Stimulated activated CD4-positive, alpha-beta T cell treated with anti-CD3 and anti-CD28 coated beads, Interleukin-2, amount 100 ng/mL, for 48 hours (primary cell): ENCODE measurements at places on chromosomes 13 and 19.
A peak's percentile ranks its signal among the peaks of the same experiment; 100 is the strongest.

- DNase-seq = no peak
These were observed 1.3 kb downstream of the SHISA7 start for GRCh38 chr19:55441692-55442321.

GRCh38 chr13:19345158-19345557 is 163.5 kb upstream of the TUBA3C start:
- no peak for DNase-seq

DNA sequence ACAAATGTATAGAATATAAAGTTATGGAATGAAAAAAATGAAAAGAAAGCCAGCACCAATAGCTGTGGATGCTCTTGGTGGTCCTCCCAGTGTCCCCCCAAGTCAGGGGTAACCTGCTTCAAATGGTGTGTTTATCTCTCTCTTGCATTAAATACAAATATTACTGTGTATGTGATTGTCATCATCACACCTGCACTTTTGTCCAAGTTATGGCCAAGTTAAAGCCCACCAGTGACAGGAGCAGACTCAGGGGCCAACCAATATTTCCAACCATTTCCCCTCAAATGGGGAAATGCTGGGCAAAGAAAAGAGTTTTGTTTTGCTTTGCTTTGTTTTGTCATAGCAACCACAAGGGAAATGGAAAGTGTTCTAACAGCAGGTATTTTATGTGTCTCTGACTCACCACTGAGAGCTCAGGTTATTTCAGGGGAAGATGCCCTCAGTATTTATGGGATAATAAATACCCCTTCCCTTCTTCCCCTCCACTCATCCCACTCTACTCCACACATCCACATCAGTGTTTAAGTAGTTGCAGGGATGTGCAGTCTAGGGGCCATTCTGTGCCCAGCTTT is 133.6 kb downstream of the COL4A1 start:
- DNase-seq = no peak

- no peak for DNase-seq
These were observed 84.0 kb upstream of the GSX1 start for GRCh38 chr13:27708325-27708724.

DNA sequence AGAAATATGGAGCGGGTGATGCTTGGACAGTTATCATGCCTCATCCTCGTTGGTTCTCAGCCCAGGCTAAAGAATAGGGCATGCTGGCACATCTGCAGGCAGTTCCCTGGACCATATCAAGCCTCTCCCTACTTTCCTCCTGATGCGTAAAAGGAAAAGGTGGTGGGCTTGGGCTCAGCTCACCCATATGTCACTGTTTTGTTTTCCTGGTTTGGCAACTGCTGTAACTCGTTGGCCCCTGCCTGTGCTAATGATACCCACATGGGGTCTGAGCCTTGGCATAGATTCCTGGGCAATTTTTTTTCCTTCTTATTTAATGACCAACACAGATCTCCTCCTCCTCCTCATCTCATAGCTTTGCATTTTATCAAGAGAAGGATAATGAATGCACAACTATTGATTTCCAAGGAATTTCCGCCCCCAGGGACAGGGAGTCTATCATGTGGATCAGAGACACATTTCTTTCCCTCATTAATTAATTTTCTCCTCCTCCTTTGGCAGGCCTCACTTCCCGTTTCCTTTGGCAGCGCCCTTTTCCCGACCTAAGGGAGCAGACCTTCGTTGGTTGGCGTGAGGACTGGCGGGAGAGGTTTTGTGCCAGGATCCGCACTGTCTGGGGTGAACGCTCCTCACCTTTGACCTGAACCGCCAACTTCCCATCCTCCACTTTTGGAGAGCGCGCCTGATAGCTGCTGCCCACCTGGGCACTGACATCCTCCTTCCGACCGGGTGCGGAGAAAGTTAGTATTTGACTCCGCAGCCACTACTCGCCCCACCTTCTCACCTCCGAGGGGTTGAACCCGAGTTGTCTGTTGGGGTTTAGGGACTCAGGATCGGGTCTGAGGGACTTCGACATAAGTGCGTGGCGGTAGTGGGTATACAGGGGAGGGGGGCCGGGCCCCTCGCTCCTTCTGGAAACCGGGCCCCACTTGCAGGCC is 3.4 kb upstream of the POU4F1 start:
- no peak for DNase-seq

GRCh38 chr13:46181840-46182490 is at the start of gene LCP1:
Gene LCP1, minus strand, starts transcription at chr13:46182177. Its CDS starts 22,515 bp downstream, at chr13:46159662.
- peak; percentile 61 for DNase-seq

DNA sequence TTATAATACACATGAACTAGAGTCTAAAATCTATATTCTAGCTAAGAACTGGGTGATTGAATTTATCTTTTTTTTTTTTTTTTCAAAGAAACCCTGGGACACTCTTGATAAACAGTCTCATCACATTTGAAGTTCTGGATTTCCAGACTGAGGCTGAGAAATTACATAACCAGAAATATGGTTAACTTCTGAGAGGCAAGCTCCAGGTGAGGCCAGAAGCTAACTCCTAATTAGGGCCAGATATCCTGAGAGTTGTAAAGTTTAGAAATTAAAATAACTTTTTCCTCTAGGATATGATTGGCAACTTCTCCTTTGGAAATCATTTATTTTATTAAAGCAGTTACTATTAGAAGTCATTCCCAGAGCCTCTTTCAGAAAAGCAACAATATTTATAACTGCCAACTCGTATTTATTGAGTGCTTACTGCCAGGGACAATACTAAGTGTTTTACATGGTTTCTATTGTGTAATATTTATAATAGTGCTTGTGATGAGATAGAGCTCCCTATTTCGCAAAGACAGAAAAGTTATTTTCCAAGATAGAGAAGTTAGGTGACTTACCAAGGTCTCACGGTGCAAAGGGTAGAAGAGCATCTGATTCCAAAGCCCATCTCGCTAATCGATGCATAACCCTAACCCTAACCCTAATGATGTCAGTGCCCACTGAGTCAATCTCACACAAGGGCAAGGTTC is 187.7 kb downstream of the DCT start:
- DNase-seq = no peak

GRCh38 chr13:109756778-109757177 is 29.6 kb downstream of the IRS2 start:
- DNase-seq = no peak
